Activated CD4-positive, alpha-beta T cell treated with anti-CD3 and anti-CD28 coated beads, Interleukin-2, Interleukin-6, amounts not matched to agents 100 ng/mL and 50 ng/mL, durations not matched to agents 16 hours and 8 hours (primary cell): ENCODE measurements at places on chromosomes 16 and 17.

GRCh38 chr17:83067071-83067717 lies 12.2 kb upstream of the METRNL start:
- no peak for DNase-seq

DNA sequence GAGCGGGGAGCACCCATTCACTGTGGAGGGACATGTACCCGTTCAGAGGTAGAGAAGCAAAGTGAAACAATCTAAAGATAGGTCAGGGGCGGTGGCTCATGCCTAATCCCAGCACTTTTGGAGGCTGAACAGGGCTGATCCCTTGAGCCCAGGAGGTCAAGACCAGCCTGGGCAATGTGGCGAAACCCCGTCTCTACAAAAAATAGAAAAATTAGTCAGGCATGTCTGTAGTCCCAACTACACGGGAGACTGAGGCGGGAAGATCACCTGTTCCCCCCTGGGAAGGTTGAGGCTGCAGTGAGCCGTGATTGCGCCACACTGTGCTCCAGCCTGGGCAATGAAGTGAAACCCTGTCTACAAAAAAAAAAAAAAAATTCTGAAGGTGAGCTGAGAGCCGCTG lies 21.7 kb downstream of the MYL4 start:
- DNase-seq, result no peak

GRCh38 chr17:9011001-9011400 lies 10.3 kb upstream of the NTN1 start:
- no peak for DNase-seq

DNA sequence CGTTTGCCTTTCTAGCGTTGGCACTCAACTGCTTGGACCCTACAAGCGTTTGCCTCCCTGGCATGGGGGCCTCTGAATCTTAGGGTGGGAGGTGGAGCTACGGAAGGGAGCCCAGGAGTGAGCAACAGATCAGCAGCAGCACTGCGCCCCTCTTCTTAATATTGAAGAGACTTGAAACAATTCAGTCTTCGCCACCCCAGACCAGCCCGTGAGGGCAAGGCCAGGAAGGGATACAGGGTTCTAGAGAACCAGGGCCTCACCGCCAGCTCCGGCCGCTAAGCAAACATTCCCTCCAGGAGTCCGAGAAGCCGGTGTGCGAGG lies 1.5 kb upstream of the GPRC5C start:
- no peak for DNase-seq

DNA sequence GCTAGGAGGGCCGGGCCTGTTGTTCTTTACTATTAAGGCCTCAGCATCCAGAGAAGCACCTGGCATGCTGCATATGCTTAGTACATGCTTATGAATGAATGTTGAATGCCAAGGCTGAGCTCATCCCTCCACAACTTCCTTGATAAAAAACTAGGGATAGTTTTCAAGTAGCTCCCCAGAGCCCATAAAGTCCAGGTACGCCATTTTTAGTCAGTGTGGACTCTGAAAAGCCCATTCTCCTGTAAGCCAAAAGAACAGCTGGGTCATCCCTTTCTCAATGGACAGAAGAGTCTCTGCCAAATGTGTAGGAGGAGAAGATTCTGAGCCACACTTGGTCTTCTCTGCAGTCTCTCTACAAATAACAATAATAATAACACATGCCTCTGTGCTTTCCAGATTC lies 8.9 kb upstream of the ITGB3 start:
- no peak for DNase-seq

GRCh38 chr16:59213952-59214351 lies 479.8 kb upstream of the GOT2 start:
- no peak for DNase-seq

DNA sequence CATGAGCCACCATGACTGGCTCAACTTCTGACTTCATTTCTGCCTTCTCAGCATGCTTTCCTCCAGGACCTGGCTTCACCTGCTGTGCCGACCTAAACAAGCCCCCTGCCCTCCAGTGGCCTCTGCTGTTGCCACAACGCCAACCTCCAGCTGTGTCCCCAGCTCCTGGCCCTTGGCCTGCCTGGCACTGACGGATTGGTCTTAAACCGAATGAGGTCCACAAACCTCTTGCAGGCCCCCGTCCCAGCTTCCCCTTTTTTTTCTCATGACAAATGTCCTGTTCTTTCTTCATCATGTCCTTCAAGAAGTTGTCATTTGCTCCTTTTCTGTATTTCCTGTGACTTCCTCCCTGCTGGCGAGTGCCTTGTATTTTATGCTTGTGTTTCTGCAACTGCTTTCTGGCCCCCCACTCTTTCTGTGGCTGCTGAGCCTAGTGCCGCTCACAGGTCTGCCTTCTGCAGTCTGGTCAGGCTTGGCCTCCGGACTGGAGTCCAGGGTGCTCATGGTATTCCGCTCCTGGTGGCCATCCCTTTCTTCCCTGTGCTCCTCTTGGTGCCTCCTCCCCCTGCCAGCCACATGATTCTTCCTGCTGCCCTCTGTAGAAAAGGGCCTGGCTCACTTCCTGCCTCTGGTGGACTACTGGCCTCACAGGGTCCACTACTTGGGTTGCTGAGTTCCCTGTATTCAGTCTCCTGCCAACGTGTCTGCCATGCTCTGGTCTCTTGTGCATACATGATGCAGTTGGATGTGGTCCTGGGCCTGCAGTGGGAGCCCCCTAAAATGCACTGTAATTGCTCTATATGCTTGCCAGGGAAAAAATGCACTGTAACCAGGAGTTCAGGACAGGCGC lies 2.9 kb downstream of the ATP6V0C start:
- DNase-seq, result no peak

DNA sequence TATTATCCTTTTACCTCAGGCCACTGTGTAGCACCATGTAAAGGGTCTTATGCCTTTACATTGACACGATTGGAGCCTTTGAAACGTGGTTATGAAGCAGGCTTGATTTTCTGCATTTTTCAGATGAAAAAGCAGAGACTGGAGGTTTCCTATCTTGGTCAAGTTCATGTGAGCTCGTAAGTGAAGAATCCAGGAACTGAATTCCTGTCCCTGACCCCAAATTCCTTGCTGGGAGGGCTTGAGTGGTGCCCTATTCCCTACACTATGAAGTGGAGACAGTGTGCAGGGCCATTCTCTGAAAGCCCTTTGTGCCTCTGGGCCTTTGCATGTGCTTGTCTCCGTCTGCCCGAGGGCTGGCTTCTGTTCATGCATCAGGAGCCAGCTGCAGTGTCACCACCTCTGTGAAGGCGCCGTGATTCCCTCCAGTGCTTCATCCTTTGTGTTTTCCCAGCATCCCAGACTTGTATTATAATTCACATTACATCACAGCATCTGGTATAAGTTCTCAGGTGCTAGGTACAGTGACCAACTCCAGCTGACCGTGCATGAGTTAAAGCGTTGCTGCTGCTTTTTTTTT lies 181.1 kb downstream of the SNX29 start:
- no peak for DNase-seq
